Effector CD8-positive, alpha-beta T cell (primary cell): ENCODE measurements at places on chromosomes 13 and 19.

DNA sequence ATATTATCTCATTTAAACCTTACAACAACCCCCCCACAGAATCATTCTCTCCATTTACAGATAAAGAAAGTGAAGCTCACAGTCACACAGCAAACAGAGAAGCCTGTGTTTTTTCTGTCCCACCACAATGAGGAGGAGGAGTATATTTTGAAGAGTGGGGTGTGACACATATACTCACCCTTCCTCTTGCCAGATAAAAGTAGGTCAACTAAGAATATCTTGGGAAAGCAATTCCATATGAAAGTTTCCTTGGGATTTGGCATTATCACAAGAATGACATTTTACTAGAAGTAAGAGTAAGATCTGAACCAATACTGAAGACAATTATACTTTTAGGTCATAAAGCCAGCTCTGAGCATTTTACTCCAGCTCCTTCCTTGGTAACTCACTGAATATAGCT is 287.5 kb upstream of the HTR2A start:
- DNase-seq = no peak

- DNase-seq = no peak
Measured at GRCh38 chr13:23754997-23755396, 134.2 kb downstream of the MIPEP start.

GRCh38 chr13:73224703-73225102 is 165.9 kb downstream of the KLF5 start:
- no peak for DNase-seq

- DNase-seq = no peak
Measured at GRCh38 chr19:28039677-28040381, 1173.1 kb downstream of the UQCRFS1 start.

- no peak for DNase-seq
Measured at GRCh38 chr13:32134241-32135055, 102.9 kb downstream of the FRY start.

DNA sequence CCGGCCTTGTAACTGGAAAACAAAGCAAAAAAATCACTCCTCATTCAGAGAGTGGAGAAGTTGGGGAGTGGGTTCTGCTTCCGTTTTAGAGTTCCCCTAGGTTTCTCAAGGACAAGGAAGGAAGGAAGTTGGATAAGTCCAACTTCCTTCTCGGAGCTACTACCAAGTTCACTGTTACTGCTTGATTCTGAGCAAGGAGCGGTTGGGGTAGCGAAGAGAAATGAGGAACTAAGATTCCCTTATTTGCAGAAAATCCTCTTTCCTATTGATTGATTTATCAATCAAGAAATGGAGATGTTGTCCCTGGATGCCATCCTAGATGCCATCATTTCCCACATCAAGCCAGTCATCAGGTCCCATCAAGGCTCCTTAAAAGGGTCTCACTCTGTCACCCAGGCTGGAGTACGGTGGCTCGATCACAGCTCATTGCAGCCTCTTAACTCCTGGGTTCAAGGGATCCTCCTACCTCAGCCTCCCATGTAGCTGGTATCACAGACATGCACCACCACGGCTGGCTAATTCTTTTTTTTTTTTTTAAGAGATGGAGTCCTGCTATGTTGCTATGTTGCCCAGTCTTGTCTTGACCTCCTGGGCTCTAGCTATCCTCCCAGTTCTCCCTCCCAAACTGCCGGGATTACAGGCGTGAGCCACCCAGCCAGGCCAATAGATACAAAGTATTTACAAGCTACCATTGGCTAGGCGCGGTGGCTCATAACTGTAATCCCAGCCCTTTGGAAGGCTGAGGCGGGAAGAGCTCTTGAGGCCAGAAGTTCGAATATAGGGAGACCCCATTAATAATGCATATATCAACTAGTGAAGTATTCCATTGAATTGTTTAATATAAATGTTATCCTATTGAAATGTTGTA is 809 bp upstream of the B9D2 start:
- DNase-seq = no peak

GRCh38 chr19:46381346-46381745 is 32.0 kb downstream of the CCDC8 start:
- no peak for DNase-seq

DNA sequence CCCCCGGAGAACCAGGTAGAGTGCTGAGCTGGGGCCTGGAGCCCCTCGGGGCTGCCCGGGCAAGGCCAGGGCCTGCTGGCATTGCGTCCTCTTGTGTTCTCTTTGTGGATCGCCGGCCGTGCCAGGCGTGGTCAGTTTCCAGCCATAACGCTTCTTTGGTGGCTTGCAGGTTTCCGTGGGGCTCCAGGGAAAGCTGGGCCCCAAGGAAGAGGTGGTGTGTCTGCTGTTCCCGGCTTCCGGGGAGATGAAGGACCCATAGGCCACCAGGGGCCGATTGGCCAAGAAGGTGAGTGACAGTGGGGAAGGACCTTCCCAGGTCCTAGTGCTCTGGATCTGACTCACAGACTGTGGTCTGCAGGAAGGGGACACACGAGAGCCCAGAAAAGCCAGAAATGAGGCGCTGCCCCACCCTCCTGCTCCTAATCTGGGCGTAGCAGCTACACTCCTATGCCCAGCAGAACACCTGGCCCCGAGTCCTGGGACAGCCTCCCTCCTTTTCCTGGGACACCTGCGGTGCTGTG is 57.5 kb downstream of the RAB20 start:
- DNase-seq = no peak

GRCh38 chr19:32406161-32407003 is 812 bp downstream of the DPY19L3 start:
- no peak for DNase-seq
